ENCODE measurements at places on chromosomes 2 and 18.

DNA sequence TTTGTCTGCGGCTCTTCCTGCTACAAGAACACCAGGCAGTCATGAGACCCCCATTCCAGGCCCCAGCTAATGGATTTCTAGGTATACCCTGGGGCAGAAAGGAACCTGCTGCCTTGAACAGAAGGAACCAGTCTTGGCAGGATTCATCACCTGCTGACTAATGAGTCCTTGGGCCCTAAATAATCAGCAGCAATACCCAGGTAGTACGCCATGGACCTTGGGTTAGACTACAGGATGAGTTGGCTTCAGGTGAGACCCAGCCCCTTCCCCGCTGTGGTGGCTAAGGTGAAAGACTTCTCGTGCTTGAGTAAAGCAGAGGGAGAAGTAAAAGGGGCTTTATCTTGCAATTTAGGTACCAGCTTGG, 105.0 kb downstream of the SPIRE1 start:
- no peak for DNase-seq

GRCh38 chr2:38959466-38959865, 69.8 kb downstream of the ARHGEF33 start:
- DNase-seq, result no peak

DNA sequence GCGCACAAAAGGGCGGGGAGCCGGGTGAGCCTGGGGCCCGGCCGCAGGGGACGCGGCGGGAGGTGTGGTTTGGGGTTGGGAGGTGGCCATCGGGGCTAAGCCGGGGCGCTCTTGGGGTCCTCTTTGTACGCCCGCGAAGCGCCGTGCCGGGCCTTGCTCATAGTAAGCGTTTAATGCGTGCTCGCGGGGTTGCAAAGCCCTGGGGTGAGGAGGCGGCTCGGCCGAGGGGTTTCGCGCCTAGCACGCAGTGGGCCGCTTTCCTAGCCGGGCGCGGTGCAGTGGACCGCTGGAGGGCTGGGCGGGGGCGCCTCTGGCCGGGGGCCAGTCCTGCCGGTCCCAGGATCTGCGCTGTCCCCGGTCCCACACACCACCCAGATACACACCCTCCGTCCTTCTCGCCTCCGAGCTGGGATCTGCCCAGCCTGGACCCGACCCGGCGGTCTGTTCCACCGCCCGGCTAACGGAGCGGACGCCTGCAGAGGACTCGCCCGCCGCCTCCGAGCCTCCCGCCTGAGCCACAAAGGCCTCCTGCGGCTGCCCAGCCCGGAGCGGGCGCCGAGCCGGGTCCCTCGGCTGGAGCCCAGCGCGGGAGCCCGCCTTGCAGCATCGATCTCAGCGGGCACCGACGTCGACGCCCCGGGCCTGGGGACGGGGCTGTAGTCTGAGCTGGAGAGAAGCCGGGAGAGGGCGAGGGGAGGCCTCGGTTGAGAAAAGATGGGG, 564 bp downstream of the DPYSL5 start:
- DNase-seq, result peak; percentile 65

GRCh38 chr2:207142461-207142860, 23.3 kb downstream of the KLF7 start:
- DNase-seq, result peak; percentile 11

GRCh38 chr2:25587361-25587760, 86.0 kb downstream of the DTNB start:
- DNase-seq, result no peak

- no peak for DNase-seq
Measured at GRCh38 chr18:73331212-73331772, 463.5 kb upstream of the NETO1 start.

GRCh38 chr2:58620093-58620492, 379.0 kb upstream of the FANCL start:
- no peak for DNase-seq

DNA sequence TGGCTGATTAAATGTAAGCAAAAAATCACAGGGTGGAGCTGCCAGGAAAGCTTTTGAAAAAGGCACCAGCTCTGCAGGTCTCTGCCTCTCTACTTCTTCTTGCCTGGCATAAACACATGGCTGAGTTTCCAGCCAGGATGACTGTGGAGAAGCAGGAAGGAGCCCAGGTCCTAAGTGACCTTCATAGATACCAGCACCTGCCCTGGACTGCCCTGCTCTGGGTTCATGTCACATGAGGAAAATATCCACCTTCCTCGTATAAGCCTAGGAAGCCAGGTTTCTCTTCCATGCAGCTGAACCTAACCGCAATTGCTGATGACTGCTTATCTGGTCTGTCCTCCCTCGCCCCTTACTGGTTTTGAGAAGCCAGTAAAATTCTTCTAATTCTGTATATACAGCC, 47.8 kb upstream of the CREB1 start:
- DNase-seq, result no peak

GRCh38 chr2:99725820-99726219, 236.0 kb upstream of the REV1 start:
- no peak for DNase-seq

- DNase-seq, result no peak
Measured at GRCh38 chr2:237042101-237042500, 43.6 kb upstream of the COPS8 start.

GRCh38 chr2:145258903-145259579, 739.1 kb upstream of the ZEB2 start:
- no peak for DNase-seq

GRCh38 chr2:236980961-236981360, 104.7 kb upstream of the COPS8 start:
- DNase-seq, result no peak

- DNase-seq, result peak; percentile 39
Measured at GRCh38 chr2:55054106-55054875, 4.0 kb upstream of the RTN4 start.

DNA sequence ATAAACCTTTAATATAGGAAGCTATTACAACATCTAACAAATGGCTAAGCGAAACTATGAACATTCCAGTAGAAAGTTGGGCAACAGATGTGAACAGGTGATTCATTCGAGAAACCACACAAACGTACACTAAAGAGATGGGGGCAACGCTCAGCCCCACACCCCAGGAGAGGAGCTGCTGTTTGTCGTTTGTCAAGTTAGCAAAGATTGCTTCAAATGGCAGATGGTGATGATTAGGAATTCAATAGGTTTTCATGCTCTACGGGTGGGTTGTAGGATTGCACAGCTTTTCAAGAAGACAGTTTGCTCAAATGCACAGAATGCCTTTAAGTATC, 154.7 kb upstream of the HDAC4 start:
- no peak for DNase-seq

- DNase-seq, result no peak
Measured at GRCh38 chr2:10222-10875, 36.0 kb downstream of the FAM110C start.

- no peak for DNase-seq
Measured at GRCh38 chr2:127673291-127674069, 1.9 kb downstream of the LIMS2 start.

DNA sequence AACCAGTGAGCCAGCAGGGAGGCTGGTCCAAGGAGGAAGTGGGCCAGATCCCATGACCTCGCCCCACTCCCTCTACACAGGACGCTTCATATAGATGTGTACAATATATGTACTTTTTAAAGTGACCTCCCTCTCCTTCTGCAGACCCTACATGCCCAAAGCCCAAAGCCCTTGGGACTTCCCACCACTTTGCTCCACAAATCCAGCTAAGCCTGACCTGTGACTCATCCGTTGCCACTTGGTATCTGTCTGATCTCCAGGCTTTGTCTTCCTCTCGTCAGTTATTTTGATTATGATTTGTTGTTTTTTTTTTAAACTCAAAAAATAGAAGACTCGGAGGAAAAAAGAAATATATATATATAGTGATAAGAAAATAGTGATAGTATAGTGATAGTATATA, 470.8 kb downstream of the KCNJ3 start:
- no peak for DNase-seq

GRCh38 chr18:56196495-56197225, 441.7 kb downstream of the TXNL1 start:
- DNase-seq, result no peak

- no peak for DNase-seq
Measured at GRCh38 chr18:77373730-77374445, 124.2 kb downstream of the GALR1 start.

DNA sequence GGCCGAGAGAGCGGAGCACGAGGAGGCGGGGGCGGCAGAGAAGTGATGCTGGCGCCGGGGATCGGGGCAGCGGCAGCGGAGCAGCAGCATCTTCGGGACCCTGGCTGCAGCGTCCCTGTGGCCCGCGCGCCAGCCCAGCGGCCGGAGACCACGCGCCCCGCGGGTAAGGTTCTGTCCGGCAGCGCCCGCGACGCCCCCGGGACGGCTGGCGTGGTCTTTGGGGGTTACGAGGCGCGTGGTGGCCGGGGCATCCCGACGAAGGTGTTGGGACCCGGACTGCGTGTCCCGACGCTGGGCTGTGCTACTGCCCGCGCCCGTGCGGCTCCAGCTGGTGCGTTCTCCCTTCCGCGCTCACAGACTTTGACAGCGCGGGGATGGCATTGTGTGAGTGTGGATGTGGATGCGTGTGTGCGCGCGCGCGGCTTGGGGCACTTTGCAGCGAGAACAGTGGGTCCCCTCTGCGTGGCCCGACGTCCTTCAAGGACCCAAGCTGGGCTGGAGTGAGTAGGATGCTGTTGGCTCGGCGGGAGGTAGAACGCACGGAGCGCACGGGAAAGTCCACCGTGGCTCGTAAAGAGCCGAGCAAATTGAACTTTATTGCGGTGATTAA, 405.0 kb downstream of the XIRP2 start:
- peak; percentile 20 for DNase-seq

- DNase-seq, result no peak
Measured at GRCh38 chr2:40227210-40227609, 224.7 kb downstream of the SLC8A1 start.

- no peak for DNase-seq
Measured at GRCh38 chr2:177328056-177328455, 63.5 kb upstream of the NFE2L2 start.

DNA sequence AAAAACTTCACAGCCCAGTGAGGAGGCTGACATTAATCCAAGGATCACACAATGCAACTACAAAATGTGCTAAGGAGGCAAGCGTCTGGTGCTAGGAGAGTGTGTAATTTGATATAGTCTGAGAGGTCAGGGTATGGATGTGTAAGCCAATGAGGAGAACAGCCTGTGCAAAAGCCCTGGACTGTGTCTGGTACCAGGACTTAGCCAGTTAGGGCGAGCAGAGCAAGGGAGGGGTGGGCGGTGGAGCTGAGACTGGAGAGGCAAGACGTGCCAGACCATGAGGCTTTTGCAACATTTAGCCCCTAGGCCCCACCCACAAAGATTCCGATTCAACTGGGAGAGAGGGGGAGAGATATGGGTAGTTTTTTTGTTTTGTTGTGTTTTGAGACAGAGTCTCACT, 33.5 kb upstream of the SPRED2 start:
- no peak for DNase-seq

- peak; percentile 75 for DNase-seq
Measured at GRCh38 chr2:170930131-170930990, 1.3 kb downstream of the GORASP2 start.

DNA sequence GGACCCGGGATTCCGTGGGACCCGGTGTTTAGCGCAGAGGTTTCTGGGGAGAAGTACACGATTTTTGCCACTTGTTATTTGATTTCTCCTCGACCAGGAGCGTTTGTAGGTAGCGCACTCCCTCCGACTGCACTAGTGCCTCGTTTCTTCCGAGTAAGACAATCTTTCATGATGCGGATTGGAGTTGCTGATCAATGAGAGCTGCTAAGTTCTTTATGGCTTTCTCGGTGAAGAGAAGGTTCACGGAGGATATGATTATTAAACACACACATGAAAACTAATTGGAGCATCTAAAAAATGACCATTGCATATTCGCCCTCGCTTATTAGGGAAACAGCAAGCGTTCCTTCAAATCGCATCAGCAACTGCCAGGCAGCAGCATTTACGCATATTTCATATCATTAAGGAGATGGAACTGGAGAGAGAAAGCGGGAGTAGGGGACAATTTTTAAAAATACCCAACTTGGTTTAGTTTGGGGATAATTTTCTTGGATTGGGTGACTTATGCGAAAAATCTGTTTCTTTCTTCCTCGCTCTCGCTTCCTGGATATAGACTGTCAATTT, 616 bp downstream of the EML6 start:
- DNase-seq, result peak; percentile 45

DNA sequence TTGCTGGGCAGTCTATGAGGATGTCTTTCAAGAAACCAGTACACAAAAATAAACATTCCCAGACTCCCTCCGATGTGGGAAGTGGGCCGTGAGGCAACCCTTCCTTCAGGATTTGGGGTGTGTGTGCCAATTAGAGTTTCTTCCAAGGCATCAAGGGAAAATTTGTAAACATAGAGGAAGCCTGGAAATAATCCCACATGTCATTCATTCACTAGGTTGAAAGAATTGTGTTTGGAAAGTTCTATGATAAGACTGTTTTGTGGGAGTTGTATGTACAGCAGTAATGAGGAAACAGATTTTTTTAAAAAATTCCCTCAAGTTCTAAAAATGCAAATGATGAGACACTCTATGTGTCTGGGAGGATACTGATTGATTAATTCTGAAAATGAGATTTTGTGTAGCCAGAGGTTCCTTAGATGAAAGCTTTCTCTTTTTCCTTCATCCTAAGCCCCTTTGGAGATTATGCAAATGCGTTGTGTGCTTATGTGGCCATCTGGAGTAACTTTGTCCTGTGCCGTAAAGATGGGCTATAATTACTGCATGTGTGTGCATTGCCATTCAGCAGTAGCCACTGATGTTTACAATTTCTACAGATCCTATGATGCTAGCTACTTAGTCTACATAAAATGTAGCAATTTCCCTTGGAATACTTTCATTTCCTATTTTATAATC, 107.8 kb upstream of the TPO start:
- DNase-seq, result no peak

DNA sequence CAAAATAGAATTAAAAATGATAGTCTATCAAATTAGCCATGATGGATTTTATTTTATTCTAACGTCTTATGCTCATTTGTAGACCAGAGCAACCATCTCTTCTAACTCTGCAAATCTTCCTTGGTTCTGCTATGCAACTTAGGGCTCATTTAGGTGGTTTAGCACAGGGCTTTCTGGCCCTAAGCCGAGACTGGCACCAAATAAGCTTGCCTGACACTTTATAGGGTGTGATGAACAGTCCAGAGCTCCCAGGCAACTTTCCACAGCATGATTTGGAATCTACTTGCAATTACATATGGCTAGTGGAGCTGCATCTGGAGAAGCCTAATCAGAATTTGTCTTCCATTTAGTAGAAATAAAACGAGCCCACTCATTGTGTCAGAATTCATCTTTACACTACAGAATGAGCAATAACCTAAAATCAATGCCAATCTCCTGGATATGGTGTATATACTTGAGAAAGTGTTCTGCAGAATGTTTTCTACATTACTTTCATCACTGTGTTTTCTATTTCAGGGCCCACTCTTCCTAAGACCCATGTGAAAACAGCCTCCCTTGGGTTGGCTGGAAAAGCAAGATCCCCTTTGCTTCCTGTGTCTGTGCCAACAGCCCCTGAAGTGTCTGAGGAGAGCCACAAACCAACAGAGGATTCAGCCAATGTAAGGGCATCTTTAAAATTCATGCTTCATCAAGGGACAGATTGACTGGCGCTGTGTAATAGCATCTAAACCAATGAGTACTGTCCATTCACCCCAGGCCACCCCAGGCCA, 698.2 kb downstream of the MBD2 start:
- no peak for DNase-seq
